ENCODE measurements at places on chromosomes 7 and 10.

- no peak for DNase-seq
These were observed 89.4 kb downstream of the CTNNA3 start for GRCh38 chr10:67606572-67606971.

GRCh38 chr10:86199041-86199440 is 167.6 kb downstream of the GRID1 start:
- DNase-seq: no peak

- DNase-seq: no peak
These were observed 34.7 kb downstream of the FBXW4 start for GRCh38 chr10:101660256-101660655.

GRCh38 chr10:95941115-95941514 is 33.3 kb downstream of the CC2D2B start:
- no peak for DNase-seq

DNA sequence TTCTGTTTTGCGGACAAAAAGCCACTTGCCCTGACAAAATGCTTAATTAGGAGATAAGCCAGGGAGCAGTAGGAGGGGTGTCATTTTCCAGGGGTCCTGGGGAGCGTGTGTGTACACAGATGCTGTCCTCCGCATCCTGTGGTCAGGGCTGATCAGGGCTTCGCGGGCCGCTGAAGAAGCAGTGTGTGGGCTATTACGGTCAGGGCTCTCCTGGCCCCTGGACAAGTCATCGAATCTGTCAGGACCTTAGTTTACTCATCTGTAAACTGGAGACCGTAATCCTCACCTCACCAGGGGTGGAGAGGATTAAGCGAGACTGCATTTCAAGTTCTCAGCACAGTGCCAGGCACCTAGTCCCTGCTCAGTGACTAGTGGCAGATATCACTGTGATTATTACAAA is 26.0 kb upstream of the MXI1 start:
- no peak for DNase-seq

- no peak for DNase-seq
These were observed 108.5 kb downstream of the FAM107B start for GRCh38 chr10:14665865-14666857.

Data from NCI-H1048 (cell line).